ENCODE measurements at places on chromosomes 11 and 22.

- DNase-seq = no peak
Observed at GRCh38 chr11:62710001-62710345, 2.5 kb downstream of the GNG3 start.

- DNase-seq = no peak
Observed at GRCh38 chr11:74319139-74319816, 7.8 kb upstream of the P4HA3 start.

DNA sequence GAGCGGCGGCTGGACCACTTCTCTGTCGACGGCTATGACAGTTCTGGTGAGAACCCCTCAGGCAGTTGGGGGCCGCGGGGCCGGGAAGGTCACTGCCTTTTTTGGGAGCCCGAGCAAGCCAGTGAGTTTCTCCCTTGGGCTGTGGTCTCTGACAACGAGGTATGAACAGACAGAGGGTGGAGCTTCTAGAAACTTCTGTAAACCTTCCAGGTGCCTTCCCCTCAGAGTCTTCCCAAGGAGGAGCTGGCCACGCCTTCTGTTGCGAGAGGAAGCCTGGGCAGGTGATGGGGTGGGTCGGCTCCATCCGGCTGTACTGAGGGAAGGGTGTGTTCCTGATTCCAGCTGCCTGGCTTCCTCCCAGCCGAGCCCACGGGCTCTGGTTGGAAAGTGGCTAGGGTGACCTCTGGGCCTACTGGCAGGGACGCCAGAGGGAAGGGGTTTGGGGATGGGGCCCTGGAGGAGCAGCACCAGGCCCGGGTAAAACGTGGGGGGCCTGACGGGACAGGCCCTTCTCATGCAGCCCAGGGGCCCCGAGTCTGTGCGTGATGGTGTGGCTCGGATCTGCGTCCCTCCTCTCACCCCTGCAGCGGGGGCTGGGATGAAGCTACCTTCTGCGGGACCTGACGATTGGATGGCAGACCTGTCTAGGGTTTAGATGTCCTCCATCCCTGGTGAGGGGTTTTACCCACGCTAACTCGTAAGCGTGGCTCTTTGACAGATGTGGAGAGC is 110.8 kb downstream of the KCNQ1OT1 start:
- no peak for DNase-seq

- no peak for DNase-seq
Observed at GRCh38 chr11:100663583-100663982, 23.5 kb upstream of the ARHGAP42 start.

DNA sequence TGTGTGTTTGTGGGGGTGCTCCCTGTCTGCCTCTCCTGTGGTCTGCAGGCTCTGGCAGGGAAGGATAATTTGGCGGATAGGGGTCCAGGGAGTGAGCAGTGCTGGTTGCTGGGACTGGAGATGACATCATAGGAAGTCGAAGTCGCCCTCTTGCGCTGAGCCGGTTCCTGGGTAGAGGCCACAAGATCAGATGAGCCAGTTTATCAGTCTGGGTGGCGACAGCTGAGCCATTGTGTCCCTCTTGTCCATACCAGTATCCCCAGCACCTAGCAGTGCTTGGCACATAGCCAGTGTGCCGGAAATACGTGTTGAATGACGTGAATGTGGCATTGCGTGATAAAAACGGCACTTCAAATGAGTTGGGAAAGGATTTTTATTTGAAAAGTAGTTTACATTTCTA is 9.8 kb downstream of the APOL5 start:
- DNase-seq = no peak

DNA sequence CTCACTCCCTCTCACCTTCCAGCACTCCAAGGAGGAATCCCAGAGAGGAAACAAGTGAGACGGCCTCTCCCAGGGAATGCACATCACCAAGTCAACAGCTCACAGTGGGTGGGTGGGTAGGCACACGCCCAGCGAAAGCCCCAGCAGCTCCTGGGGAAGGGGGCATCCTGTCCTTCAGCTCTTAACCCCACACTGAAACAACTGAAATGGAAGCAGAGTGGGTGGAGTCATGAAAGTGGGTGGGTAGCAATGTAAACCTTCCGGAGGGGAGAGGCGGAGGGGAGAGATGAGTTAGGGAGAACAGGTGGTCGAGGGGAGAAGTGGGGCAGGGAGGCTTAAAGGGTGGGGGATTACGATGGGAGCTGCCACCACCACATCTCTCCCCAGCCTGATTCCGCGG is 5.4 kb downstream of the MCHR1 start:
- no peak for DNase-seq

DNA sequence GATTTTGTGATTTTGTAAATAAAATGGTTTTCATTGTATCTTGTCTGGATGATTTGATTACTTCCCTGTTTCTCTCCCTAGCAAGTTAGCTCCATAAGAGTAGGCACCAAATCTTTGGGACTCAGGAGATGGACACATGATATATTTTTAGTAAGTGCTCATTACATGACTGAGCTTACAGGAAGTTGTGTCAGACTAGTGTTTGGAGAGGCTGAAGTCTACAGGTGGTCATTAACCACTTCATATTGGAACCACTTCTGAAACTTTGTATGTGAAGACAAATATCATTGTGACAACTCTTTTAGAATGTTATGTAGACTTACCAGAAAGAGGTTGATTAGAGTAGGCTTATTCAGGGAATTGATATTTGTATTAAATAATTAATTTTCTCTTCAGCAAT is 19.1 kb downstream of the ARHGAP42 start:
- DNase-seq = no peak

- no peak for DNase-seq
Observed at GRCh38 chr11:98047647-98048046, 973.1 kb upstream of the CNTN5 start.

DNA sequence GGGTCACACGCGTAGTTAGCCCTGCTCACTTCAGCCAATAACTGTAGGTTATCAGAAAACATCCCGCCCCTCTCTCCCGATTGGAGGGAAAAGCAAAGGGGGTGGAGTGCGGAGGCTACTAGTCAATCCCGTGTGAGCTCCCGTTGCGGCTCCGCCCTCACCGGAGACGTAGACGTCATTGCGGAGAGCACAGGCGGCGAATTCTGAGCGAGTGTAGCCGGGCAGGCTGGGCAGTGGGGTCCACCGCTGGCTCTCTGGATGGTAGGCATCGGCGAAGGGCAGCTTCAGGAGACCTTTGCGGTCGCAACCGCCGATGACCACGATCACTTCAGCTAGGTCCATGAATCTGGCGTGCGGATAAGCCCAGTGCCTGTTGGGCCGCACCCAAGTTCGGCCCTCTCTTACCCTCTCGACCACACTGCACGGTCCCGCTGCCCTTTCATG is 4.7 kb downstream of the KLHL35 start:
- DNase-seq = no peak

DNA sequence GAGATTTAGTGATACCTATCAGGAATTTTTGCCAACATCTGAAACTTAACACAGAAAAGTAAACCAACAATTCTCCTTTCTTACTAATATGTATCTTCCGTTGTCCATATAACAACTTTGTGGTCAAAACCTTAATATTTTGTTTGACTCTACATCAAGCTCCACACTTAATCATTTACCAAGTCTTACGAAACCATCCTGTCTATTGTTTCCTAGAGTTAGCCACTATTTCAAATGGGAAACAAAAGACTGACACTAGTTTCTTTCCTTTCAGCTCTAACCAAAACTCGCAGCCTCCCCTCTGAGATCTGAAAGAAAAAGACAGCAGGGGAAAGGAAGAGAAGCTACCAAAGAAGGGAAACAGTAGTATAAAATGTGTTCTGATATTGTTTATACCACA is 26.5 kb upstream of the PRDM10 start:
- no peak for DNase-seq

GRCh38 chr11:75313513-75314272 is 37.8 kb downstream of the ARRB1 start:
- no peak for DNase-seq

- DNase-seq = peak; percentile 14
Observed at GRCh38 chr11:4539603-4540219, 5.3 kb upstream of the OR52M1 start.

Data from NCI-H1694 treated with DMSO at 0.1 percent for 48 hours (cell line).